Brain microvascular endothelial cell (primary cell): ENCODE measurements at places on chromosomes 2 and 18.

DNA sequence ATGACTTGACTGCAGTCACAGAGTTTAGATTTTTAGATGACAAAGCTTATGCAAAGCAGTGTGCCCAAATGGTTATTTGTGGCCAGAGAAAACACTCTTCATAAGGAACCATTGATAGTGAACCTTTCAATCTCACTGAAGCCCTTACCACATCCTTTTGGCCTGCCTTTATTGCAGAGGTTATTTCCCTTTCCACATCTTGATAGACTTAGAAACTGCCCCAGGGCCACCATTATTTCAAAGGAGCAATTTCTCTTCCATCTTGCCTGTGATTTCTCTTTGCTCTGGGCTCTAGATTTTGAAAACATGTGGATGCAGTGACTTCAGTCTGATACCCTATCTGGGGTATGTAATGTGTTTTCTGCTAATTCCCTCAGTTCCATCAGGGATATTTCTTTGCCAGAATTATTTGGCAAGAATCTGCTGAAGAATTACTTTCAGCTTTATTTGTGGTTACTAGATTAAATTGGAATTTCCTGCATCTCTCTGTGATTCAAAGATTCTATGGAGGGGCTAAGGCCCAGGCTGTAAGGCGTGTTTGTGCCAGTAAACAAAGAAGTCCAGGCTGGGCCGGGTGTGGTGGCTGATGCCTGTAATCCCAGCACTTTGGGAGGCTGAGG, 51.0 kb downstream of the MOGAT1 start:
- DNase-seq: no peak

GRCh38 chr2:175441181-175441761, 259.8 kb upstream of the ATP5MC3 start:
- DNase-seq: no peak

- DNase-seq: peak; percentile 82
Measured at GRCh38 chr18:69400253-69400975, at the start of gene DOK6. Gene DOK6, plus strand, starts transcription at chr18:69400888.

- DNase-seq: no peak
Measured at GRCh38 chr2:198141726-198142125, 337.3 kb downstream of the PLCL1 start.

DNA sequence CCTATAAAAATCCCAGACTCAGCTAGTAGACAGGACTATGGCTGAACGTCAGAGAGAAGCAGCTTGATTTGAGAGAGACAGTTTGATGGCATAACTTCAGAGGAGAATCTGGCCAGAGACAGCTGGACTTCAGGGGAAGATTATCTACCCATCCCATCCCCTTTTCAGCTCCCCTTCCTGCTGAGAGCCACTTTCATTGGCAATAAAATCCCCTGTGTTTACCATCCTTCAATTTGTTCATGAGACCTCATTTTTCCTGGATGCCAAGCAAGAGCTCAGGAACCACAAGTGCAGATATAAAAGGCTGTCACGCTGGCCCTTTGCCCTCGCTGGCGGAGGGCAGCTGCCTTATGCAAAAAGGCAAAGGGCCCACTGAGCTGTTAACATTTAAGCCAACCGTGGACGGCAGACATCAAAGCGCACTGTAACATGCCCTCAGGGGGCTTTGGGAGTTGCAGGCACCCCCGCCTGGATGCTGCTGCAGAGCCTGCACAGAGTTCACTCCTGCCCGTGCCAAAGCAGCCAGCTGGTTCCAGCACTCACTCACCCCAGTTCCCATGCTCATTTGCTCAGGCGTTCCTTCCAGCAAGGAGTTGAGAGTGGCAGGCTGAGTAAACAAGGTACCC, 164.3 kb upstream of the PGAP1 start:
- no peak for DNase-seq

DNA sequence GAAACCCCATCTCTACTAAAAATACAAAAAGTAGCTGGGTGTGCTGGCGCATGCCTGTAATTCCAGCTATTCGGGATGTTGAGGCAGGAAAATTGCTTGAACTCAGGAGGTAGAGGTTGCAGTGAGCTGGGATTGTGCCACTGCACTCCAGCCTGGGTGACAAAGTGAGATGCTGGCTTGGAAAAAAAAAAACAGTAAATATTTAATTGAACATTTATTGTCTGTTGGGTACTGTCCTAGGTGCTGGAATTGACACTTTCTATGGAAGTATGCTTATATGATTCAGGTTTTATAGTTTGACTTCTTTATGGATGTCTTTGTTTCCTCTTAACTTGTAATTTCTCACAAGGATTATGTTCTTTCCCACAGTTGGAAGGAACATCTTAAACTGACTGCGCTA, 633.1 kb upstream of the SETBP1 start:
- no peak for DNase-seq

DNA sequence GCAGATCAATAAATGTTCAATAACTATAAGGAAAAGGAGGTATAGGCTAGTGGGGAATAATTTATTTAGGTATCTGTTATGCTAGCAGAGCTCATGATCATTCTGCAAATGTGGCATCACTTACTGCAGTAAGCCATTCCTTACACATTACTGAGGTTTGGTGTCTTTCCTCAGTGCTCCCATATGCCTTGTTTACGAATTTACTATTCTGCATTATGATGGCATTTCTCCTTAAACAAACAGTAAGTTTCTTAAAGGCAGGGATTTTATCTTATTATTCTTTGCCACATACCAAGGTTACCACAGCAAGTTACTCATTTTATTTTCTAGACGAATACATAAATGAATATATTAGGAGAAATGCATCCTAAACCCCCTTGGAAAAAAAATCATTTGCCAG, 88.4 kb downstream of the DSEL start:
- no peak for DNase-seq

GRCh38 chr2:232085164-232085563, 123.7 kb downstream of the DIS3L2 start:
- DNase-seq: no peak

GRCh38 chr2:197869501-197870111, 65.2 kb downstream of the PLCL1 start:
- peak; percentile 25 for DNase-seq

- DNase-seq: no peak
Measured at GRCh38 chr18:29712785-29713184, 1329.8 kb downstream of the DSC3 start.

DNA sequence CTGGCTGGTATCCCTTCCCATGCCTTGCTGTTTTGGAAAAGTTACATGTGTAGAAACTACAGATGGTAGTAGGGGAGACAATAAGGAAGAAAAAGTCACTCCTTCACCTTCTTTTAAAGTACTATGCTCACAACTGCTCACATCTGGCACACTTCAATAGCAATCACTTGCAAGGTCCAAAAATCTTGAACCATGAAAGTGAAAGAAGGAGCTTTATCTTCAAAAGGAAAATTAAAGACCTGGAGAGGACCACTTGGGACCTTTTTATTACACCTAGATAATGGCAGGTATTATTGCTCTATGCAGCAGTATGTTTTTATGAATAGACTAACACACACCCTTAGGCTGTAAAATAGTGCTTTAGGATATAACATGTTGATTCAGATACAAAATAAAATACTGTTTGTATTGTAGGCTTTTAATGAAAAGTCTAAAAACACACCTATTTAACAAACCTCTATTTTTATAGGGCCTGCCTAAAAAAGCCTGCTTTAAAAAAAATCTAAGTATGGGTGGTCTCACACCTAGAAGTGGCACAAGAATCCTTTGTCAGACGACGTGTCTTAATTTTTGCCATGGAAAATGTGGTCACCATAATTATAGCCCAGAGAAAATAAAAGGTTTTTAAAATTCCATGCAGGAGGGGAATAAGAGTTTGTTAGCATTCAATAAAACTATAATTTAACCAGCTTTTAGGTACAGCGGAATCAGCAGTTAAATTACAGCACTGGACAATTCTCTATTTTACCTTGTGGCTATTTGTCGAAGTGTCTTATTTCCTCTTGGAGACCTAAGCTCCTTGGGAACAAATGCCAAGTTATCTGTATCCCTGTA, 124.0 kb downstream of the BCL2 start:
- DNase-seq: no peak

DNA sequence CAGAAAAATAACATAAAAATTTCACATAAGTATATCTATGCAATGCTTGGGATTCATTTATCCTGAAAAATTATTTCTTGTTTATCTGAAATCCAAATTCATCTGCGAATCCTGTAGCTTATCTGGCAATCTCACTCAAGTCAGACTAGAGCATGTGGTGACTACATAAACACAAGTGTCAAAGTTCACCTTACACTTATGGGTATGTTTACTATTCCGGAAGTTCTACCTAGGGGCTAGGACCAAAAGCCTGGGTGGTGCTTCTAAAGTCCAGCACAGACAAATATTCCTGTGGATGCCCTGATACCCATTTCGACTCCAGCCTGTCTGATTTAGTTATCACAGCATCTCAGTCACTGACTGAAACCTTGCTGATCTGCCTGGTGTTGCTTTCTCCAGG, 364.0 kb downstream of the METTL4 start:
- no peak for DNase-seq

DNA sequence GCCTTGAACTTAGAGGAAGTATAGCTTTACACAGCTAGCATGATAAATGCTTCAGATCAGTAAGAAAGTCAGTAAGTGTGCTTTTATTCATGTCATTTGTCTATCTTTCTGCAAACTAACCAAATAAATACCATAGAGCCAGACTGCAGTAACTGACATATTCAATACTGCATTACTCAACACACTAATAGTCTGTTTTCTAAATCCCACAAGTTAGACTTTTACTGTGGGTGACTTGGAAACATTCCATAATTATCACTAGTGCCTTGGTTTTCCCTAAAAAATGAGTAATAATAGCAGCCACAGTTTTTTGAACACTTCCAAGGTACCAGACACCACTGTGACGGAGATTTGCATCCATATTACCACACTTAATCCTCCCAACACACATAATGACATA, 33.0 kb downstream of the ACVR1 start:
- no peak for DNase-seq

DNA sequence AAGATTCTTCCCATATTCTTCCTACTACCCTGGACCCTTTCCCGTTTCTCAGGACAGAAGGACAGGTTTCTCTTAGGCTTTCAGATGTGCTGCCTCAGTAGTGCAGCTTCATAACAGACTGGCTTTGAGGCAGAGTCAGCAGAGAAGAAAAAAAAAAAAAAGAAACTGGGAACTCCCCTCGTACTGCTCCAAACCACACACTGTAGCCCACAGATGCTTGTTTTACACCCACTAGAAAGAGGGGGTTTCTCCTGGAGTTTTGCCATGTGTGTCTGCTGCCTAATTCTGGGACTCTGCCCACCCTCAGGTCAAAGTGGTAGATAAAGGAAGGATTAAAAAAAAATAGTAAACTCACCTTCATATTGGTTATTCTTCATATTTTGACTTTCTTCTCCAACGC, 95.9 kb downstream of the NCOA1 start:
- no peak for DNase-seq

GRCh38 chr2:85753525-85754312, at the start of gene ATOH8:
Gene ATOH8, plus strand, starts transcription at chr2:85753991. Its CDS starts 199 bp downstream, at chr2:85754190.
- peak; percentile 32 for DNase-seq

- DNase-seq: no peak
Measured at GRCh38 chr2:27946530-27947060, 56.1 kb downstream of the BABAM2 start.

DNA sequence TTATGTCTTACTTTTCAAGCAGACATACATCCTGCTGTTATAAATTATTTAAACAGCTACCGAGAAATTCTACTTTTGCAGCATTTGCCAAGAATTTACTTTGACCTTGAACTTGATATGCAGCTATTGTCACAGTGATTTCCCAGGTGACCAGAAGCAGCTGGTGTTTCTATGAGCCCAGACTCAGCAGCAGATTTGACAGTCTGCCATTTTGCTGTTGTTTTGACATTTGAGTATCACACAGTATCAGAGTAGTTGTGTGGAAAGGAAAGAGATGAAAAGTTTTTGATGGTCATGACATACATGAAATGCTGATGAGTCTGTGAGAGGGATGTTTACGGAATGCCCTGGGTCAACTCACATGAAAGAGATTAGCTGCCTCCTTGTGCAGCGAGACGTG, 6.6 kb upstream of the CCDC195 start:
- DNase-seq: no peak

GRCh38 chr2:123495241-123495640, 529.8 kb upstream of the CNTNAP5 start:
- DNase-seq: no peak

DNA sequence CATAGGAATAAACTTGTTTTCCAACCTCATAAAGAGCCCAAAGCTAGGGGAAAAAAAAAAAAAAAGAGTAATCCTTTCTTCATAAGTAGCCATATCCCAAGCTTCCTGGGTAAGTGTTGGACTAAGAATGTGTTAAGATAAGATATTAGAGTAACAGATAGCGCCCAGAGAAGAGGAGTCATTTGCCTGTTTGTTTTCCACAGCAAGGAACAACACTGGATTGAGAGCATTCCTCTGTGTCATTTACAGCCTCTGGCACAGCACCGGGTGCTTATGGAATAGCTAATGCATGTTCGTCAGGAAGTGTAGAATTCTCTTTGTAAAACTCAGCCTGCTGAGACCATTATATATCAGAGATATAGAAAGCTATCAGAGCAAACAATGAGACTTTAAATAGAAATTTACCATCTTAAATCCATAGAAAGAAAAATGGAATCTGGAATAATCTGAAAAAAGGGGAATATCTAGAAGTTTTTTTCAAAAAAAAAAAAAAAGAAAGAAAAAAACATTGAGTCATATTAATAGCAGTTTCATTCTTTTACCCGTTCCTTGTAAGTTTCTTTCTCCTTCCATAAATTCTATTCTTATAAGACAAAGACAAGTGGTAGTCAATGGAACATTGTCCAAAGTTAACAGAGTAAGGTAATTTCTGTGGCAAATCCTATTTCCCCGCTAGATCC, 37.6 kb downstream of the LRP2 start:
- no peak for DNase-seq

- no peak for DNase-seq
Measured at GRCh38 chr2:142926445-142926844, 49.0 kb downstream of the KYNU start.

- DNase-seq: peak; percentile 35
Measured at GRCh38 chr2:200662727-200663126, 76.9 kb downstream of the AOX1 start.

- DNase-seq: no peak
Measured at GRCh38 chr2:111053825-111054515, 66.7 kb upstream of the BCL2L11 start.

DNA sequence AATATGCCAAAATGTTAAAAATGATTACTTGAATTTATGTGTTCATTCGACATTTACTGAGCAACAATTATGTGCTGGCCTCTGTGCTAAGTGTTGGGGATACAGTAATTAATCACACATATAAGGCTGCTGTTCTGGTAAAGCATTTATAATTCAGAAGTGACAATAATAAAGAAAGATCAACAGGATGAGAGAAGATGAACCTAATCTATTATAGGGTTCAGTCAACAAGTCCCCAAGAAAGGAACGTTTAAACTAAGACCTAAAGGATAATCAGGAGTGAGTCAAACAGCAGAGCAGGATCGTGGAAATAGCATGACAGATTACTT, 60.1 kb upstream of the COX7A2L start:
- no peak for DNase-seq

GRCh38 chr2:4673025-4673489, 969.7 kb downstream of the DCDC2C start:
- no peak for DNase-seq

- peak; percentile 80 for DNase-seq
Measured at GRCh38 chr18:60984510-60984909, 348.7 kb upstream of the CDH20 start.
